Small intestine (tissue), 16 donors: ENCODE measurements at places on chromosomes 5 and 9. TPM values are rescaled to one million over a fixed set of nuclear protein-coding genes. Genes with fewer than 3 reads are reported as not detected.

The SWI5 gene
- polyA plus RNA-seq: 29.3 TPM

The GRHPR gene
- 114 TPM for polyA plus RNA-seq

The KCNMB1 gene
- 3.6 TPM for polyA plus RNA-seq

The NMUR2 gene
- 0.86 TPM for polyA plus RNA-seq

The SOHLH1 gene
- polyA plus RNA-seq: not detected

The SHOC1 gene
- polyA plus RNA-seq: 0.04 TPM

The NIPAL4 gene
- polyA plus RNA-seq: not detected

The SMIM27 gene
- polyA plus RNA-seq: 15.4 TPM

The HTR4 gene
- polyA plus RNA-seq: 8.7 TPM

The CCL28 gene
- 3.8 TPM for polyA plus RNA-seq

The PFN3 gene
- not detected for polyA plus RNA-seq

The DIRAS2 gene
- polyA plus RNA-seq: 0.81 TPM

The SCGB3A2 gene
- not detected for polyA plus RNA-seq

The C9orf43 gene
- polyA plus RNA-seq: 0.69 TPM

The C9orf50 gene
- not detected for polyA plus RNA-seq

The RASGRF2 gene
- polyA plus RNA-seq: 3.0 TPM

The ADAMTS13 gene
- 8.4 TPM for polyA plus RNA-seq

The GARIN3 gene
- polyA plus RNA-seq: not detected

The SMIM15 gene
- polyA plus RNA-seq: 43.2 TPM

The PCDHB2 gene
- not detected for polyA plus RNA-seq

The SCGB3A1 gene
- 0.22 TPM for polyA plus RNA-seq

The MEIKIN gene
- not detected for polyA plus RNA-seq

The STPG3 gene
- polyA plus RNA-seq: not detected

The LCN1 gene
- not detected for polyA plus RNA-seq

The LECT2 gene
- not detected for polyA plus RNA-seq

The LHX6 gene
- 0.27 TPM for polyA plus RNA-seq

The ZNF366 gene
- polyA plus RNA-seq: 2.4 TPM

The OTP gene
- not detected for polyA plus RNA-seq

The JAKMIP2 gene
- 1.0 TPM for polyA plus RNA-seq

The HAVCR1 gene
- 0.10 TPM for polyA plus RNA-seq

The ROR2 gene
- 0.54 TPM for polyA plus RNA-seq

The CARTPT gene
- polyA plus RNA-seq: 0.53 TPM

The REEP2 gene
- polyA plus RNA-seq: 2.2 TPM

The IFNA2 gene
- not detected for polyA plus RNA-seq

The GRPEL2 gene
- polyA plus RNA-seq: 2.9 TPM

The CTSL gene
- polyA plus RNA-seq: 108 TPM

The FOXD4L3 gene
- polyA plus RNA-seq: not detected

The ADAMTS6 gene
- not detected for polyA plus RNA-seq

The MYO10 gene
- 10.3 TPM for polyA plus RNA-seq

The KCTD16 gene
- 1.8 TPM for polyA plus RNA-seq

The PRELID1 gene
- polyA plus RNA-seq: 457 TPM

The ZNF474 gene
- polyA plus RNA-seq: not detected

The TAF11L5 gene
- polyA plus RNA-seq: not detected

The FRRS1L gene
- not detected for polyA plus RNA-seq

The OBP2B gene
- not detected for polyA plus RNA-seq

The TNC gene
- polyA plus RNA-seq: 19.6 TPM

The TXNDC8 gene
- not detected for polyA plus RNA-seq

The INSYN2B gene
- 0.01 TPM for polyA plus RNA-seq

The SV2C gene
- not detected for polyA plus RNA-seq

The UBE2QL1 gene
- 0.27 TPM for polyA plus RNA-seq

The OGN gene
- 59.2 TPM for polyA plus RNA-seq

The BASP1 gene
- polyA plus RNA-seq: 5.5 TPM

The RANBP3L gene
- not detected for polyA plus RNA-seq

The IRX2 gene
- not detected for polyA plus RNA-seq

The CCNJL gene
- polyA plus RNA-seq: 0.22 TPM

The LCN12 gene
- not detected for polyA plus RNA-seq
